ENCODE measurements at places on chromosomes 7 and 10.

- DNase-seq = no peak
Measured at GRCh38 chr10:7487528-7487927, 76.7 kb upstream of the SFMBT2 start.

DNA sequence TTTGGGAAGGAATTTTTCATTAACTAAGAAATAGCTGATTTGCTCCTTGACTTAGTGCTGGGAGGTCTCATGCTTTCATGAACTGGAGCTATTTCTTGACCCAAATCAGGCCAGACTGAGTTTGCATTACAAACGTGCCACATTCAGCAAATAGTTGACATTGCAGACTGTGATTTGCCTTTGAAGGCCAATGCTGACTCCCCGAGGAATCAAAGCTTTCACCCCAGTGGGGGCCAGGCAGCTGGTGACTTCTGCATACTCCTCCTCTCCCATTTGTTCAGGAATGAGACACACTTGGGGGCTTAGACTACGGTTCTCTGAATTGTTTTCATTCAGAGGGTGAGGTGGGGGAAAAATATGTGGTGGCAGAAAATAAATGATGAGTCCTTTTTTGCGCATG is 111.0 kb upstream of the JAZF1 start:
- no peak for DNase-seq

GRCh38 chr10:30472414-30473155 is 38.6 kb downstream of the MAP3K8 start:
- no peak for DNase-seq

- DNase-seq = no peak
Measured at GRCh38 chr7:142800699-142801260, 30.0 kb downstream of the PRSS2 start.

- DNase-seq = no peak
Measured at GRCh38 chr7:137110535-137110934, 233.0 kb downstream of the PTN start.

- DNase-seq = peak; percentile 95
Measured at GRCh38 chr7:75994388-75995051, at the start of gene TMEM120A. TSS of gene TMEM120A (minus strand) at chr7:75994595. CDS start at chr7:75994570, 25 bp downstream.

DNA sequence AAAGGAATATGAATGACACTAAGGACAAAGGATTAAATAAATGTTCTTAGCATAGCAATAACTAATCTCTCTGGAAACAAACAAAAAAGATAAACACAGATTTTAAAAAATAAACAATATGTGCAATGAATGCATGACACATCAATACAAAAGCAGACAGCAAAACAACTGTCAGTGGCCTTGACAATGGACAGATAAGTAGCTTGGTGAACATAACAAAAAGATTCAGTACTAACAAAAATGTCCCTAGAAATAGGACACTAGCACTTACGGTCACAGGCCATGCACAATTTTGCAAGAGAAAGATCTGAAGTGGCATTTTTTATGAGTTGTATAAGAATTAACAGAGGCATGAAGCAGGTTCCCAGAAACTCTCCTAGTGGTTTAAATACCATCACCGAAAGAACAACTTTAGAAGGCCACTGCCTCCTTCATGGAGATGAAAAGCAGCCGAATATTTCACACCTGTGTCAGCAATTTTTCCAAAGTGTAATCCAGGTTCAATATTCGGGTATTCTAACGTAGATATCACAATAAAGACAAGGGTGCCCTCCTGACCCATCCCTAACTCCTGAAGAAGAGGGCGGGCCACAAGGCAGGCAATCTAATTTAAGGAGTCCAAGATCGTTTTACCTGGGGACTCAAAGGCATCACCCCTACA is 231.3 kb upstream of the MKLN1 start:
- no peak for DNase-seq

GRCh38 chr10:106973288-106973687 is 191.2 kb downstream of the SORCS1 start:
- DNase-seq = no peak

- DNase-seq = peak; percentile 53
Measured at GRCh38 chr7:32921896-32922295, 30.3 kb upstream of the KBTBD2 start.

- DNase-seq = peak; percentile 55
Measured at GRCh38 chr7:18320971-18321567, 174.5 kb upstream of the HDAC9 start.

DNA sequence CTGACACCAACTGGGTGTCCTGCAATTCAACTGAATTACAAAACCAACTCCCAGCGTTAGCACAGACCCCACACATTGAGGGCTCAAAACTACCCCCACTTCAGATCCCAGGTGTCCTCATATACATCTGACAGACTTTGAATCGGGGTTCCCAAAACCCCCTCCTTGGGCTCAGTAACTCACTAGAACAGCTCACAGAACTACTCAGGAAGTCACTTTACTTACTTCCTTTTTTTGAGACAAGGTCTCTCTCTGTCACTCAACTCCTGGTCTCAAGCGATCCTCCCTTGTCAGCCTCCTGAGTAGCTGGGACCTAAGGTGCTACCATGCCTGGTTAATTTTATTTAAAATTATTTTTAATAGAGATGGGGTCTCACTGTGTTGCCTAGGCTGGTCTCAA is 456.0 kb downstream of the SDK1 start:
- no peak for DNase-seq

- no peak for DNase-seq
Measured at GRCh38 chr7:31950091-31950755, 120.0 kb downstream of the PDE1C start.
